ENCODE measurements at places on chromosomes 12 and 14. TPM values are rescaled to one million over a fixed set of nuclear protein-coding genes. Genes with fewer than 3 reads are reported as not detected.

DNA sequence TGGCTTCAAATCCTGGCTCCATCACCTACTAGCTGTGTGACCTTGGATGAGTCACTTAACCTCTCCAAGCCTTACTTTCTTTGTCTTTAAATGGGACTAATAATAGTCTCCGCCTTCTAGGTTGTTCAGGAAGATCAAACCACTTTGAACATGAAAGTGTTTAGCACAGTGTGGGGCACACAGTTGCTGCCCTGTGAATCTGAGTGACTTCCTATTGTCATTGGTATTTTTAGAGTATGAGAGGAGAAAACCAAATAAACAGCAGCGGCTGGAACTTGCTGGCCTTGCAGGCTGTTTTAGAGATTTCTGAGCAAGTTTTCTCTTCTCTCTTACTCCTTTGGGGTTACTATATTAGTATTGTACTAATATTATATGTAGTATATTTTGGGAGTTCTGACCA lies 120.7 kb upstream of the MYL2 start:
- DNase-seq = no peak

- no peak for DNase-seq
Measured at GRCh38 chr14:103679351-103679750, 35.9 kb downstream of the XRCC3 start.

- no peak for DNase-seq
Measured at GRCh38 chr14:66572826-66573225, 64.9 kb downstream of the GPHN start.

DNA sequence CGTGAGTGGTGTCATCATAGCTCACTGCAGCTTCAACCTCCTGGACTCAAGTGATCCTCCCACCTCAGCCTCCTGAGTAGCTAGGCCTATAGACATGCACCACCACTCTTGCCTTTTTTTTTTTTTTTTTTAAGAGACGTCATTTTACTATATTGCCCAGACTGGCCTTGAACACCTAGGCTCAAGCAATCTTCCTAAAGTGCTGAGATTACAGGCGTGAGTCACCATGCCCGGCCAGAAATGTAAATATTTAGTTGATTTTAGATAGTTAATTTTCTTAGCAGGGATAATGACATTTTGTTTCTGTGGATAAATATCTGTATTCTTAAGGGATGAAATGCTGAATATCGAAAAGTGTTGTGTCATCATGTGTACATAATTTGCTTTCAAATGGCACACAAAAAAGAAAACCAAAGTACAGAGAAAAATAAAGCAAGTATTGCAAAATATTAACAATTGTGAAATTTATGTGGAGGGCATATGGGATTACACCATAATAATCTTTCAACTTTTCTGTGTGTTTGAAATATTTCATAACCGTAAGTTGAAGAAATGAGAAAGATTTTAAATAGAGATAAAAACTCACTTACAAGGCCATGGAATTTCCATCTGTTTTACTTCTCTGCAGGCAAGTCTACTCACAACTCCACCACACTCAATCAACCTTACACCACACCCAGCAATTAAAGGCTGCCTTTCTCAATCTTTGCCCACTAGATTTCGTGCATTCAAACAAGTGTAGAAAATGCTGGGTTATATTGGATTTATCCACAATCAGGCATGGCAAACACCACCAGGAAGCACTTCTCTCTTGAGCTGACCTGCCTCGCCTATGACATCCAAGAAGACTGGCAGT lies 93.7 kb downstream of the SPTSSA start:
- DNase-seq = no peak

Gene INHBC
- polyA plus RNA-seq = not detected

Gene CLEC7A
- polyA plus RNA-seq = not detected

Gene IGF1
- polyA plus RNA-seq = 0.08 TPM

Data from brain (organoid and tissue), 16 donors.